ENCODE measurements at places on chromosomes 7 and 10. TPM values are rescaled to one million over a fixed set of nuclear protein-coding genes. Genes with fewer than 3 reads are reported as not detected.

Gene PLAC9
- total RNA-seq = 6.0 TPM

Gene DGKI
- 0.35 TPM for total RNA-seq

- no peak for DNase-seq
These were observed 95.8 kb downstream of the CFAP58 start for GRCh38 chr10:104449391-104449790.

GRCh38 chr10:115278294-115278693, 185.1 kb downstream of the ATRNL1 start:
- no peak for DNase-seq

GRCh38 chr10:37289833-37290464, 164.6 kb downstream of the ANKRD30A start:
- no peak for DNase-seq

DNA sequence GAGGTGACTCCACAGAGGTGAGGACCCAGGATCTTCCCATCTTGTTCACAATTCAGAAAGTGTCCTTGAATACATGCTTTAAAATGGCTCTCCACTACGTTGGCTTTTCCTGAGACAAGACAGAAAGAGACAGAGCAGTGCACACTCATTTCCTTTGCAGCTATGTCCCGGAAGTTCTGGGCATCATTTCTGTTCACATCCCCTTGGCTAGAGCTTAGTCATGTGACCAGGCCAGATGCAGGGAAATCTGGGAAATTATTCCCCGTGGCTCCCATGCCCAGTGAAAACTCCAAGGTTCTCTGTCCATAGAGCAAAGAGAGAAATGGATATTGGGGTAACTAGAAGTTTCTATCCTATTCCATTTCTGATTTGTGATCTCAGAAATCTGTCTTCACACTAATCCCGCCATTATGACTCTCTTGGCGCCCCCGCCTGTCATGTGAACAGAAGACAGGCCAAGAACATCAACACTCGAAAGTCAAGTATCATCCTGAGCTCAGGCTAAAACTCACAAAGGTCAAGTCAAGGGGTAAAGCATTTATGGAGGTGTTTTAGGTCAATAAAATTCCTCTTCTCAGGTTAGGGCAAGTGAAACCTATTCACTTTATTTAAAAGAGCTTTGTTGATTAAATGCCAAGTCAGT, 251.4 kb upstream of the HABP2 start:
- DNase-seq = no peak

GRCh38 chr7:122770686-122771335, 68.1 kb upstream of the RNF148 start:
- DNase-seq = no peak

GRCh38 chr7:1253681-1254181, 21.1 kb downstream of the UNCX start:
- no peak for DNase-seq

GRCh38 chr7:117916309-117916708, 43.1 kb upstream of the CTTNBP2 start:
- DNase-seq = no peak

All from colonic mucosa (tissue), 4 donors.